ENCODE measurements at places on chromosomes 11 and 22. TPM values are rescaled to one million over a fixed set of nuclear protein-coding genes. Genes with fewer than 3 reads are reported as not detected.

KCNQ1OT1 gene
- 0.10 TPM for polyA plus RNA-seq

OR51B4 gene
- not detected for polyA plus RNA-seq

- H3K27me3 ChIP-seq, result no peaks in the 10 kb centered on the region
- H3K4me3 ChIP-seq, result no peak overlapping the region
- H3K4me1 ChIP-seq, result peaks cover 10% of the 10 kb centered on the region
- H3K27ac ChIP-seq, result no peak overlapping the region
- H3K36me3 ChIP-seq, result no peaks in the 10 kb centered on the region
- DNase-seq, result no peak
Observed at GRCh38 chr11:68122936-68123539, 1.9 kb upstream of the CHKA start.

OR52E2 gene
- polyA plus RNA-seq, result not detected

FGF19 gene
- polyA plus RNA-seq, result not detected

SLC35E4 gene
- 0.61 TPM for polyA plus RNA-seq

FAT3 gene
- polyA plus RNA-seq, result not detected

Measured in CD4-positive, alpha-beta memory T cell (primary cell).